AG08396 (cell line): ENCODE measurements at places on chromosomes 5 and 9.

DNA sequence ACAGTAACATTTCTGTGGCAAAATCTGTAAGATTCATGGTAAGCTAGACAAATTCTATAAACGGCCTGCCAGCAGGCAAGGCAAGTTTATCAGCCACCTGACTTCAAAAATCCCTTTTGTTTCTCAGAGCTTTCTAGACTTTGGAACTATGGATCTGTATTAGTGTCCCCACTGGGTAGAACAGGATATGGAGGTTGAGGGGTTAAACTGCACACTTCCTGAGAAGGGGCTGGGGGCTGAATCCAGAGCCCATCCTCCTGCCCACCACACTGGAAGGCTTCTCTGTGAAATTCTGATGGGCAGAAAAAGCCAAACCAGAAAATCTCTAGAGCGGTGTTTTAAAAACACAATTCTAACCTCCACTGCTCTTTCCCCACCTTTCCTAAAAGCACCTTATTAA lies 128.7 kb downstream of the ENTREP1 start:
- no peak for DNase-seq

DNA sequence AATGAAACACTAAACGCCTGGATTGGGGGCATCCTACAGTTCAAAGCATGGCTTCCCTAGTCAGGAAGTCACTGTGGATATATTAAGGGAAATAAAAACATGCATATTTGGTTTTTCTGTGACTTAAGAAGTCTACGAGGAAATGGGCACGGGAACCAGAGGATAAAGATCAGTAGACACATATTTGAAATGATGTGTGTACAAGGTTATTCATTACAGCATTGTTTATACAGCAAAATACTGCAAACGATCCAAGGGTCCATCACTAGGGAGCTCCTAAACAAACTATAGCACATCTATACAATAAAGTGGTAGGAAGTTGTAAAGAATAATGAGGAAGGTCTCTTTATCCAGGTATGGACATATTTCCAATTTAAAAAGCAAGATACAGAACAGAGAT lies 71.8 kb downstream of the EFNA5 start:
- DNase-seq, result no peak

DNA sequence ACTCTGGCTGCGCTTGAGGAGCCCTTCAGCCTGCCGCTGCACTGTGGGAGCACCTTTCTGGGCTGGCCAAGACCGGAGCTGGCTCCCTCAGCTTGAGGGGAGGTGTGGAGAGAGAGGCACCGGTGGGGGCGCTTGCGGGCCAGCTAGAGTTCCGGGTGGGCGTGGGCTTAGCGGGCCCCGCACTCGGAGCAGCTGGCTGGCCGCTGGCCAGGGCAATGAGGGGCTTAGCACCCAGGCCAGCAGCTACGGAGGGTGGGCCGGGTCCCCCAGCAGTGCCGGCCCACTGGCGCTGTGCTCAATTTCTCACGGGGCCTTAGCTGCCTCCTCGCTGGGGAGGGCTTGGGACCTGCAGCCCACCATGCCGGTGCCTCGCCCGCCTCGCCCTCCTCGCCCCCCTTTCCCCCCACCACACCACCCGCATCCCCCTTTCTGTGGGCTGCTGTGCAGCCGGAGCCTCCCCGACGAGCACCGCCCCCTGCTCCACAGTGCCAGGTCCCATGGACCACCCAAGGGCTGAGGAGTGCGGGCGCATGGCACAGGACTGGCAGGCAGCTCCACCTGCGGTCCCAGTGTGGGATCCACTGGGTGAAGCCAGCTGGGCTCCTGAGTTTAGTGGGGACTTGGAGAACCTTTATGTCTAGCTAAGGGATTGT lies 954.5 kb downstream of the DTWD2 start:
- no peak for DNase-seq

GRCh38 chr5:135395866-135396265 lies 3.2 kb downstream of the MACROH2A1 start:
- no peak for DNase-seq

DNA sequence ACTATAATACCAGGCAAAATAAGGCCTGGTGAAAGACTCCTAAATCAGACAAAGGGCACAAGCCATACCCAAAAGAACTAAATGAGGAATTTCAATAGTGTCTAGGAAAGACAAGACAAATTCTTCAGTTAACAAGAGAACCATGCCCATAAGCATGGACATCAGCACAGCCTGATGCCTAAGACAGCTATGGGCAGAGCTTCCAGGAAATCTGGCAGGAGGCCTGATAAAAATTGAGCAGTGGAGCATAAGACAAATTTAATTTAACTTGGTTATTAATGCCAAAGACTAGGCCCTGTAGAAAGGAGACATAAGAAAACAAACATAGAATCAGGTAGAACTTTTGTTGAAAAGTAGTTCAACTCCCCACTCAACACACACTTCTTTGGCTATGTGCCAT lies 17.3 kb downstream of the KLHL3 start:
- no peak for DNase-seq

DNA sequence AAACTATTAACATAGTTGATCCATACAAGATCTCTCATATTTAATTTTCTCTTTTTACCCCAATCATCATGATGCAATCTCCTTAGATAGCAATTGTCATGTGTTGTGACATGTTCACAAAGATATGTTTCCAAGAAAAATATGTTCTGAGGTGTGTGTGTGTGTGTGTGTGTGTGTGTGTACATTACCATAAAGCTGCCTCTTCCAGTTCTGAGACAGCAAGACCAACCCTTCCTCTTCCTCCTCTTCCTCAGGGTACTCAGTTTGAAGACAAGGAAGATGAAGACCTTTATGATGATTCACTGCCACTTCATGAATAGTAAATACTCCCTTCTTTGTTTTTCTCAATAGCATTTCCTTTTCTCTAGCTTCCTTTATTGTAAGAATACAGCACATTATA lies 303.3 kb upstream of the PRDM9 start:
- no peak for DNase-seq

GRCh38 chr5:178348356-178349074 lies 115.9 kb upstream of the PHYKPL start:
- DNase-seq, result no peak

- DNase-seq, result no peak
Measured at GRCh38 chr5:150431574-150431973, 18.0 kb downstream of the RPS14 start.

GRCh38 chr9:14140096-14140697 lies 173.7 kb downstream of the NFIB start:
- DNase-seq, result no peak

- DNase-seq, result no peak
Measured at GRCh38 chr9:82206946-82207345, 218.4 kb downstream of the SPATA31D1 start.

DNA sequence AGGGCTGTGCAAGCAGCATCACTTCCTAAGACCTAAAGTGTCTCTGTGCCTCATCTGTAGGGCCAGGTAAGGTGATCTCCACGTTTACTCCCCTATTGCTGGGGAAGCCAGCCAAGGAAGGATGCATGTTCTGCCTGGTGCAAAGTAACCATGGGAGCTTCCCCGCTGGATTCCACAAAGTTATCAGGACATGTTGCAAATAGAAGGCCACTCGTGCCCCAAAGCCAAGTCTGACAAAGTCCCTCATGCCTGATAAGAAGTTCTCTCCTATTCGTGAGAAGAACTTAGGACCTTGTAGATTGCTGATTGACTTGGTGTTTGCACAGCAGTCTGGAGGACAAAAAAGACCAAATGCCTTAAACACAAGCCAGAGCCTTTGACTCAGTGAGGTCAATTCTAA lies 81.5 kb downstream of the FAM114A2 start:
- no peak for DNase-seq

DNA sequence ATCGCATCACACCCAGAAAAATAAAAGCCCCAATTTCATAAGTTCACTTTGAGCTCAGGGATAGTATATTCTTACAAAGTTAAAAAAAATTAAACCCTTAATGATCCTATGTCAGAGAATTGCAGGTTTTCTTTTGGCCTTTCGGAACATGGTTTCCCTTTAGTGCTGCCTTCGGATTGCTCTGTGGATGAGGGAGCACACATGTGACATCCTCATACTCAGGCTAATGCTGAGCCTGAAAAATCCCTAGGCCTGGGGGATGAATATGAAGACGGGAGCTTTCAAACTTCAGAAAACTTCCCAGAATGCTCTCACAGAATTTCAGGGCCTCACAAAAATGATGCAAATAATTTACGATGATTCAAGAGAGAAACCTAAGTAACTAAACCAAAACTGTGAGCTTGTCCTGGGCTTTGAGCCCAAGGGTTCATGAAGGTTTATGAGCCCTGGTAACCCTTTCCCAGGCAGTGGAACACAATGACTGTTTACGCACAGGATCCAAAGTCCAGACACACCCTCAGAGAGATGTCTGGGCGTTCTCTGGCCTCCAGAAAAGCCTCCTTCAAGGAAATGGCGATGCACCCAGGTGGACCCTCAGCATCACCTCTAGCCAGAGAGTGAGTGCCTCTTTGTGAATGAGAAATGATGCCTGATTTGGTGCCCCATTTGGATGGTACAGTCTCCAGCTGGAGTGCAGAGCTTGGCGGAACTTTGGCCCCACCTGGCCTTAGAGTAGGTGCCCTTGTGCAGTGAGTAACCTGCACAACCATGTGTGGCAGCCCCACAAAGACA lies 145.4 kb downstream of the ENTREP1 start:
- no peak for DNase-seq

- DNase-seq, result no peak
Measured at GRCh38 chr5:112264151-112264550, 154.9 kb downstream of the EPB41L4A start.

DNA sequence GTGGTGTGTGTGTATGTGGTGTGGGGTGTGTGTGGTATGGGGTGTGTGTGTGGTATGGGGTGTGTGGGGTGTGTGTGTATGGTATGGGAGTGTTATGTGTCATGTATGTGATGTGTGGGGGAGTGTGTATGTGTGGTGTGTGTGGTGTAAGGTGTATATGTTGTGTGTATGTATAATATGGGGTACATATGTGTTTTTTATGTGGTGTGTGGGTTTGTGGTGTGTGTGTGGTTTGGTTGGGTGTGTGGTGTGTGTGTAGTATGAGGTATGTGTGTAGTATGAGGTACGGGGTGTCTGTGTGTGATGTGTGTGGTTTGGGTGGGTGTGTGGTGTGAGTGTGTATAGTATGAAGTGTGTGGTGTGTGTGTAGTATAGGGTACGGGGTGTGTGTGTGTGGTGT lies 11.4 kb downstream of the ECSCR start:
- DNase-seq, result no peak

DNA sequence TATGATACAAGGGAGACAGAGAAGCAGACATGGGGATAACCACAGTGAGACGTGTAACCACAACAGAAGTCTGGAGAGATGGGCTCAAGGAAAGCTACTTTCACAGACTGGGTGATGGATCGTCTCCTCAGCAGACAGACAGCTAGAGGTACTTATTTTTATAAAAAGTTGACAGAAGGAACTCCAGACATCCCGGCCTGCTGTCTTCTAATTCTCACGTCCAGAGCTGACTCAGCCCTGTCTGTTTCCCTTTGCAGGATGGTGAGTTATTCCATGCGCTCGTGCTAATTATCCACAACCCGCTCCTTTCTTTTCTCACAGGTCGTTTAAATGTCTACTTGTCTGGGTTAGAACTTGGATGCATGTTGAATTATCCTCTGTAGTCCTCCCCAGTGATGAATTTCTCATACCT lies 304.5 kb downstream of the CWC27 start:
- DNase-seq, result no peak

DNA sequence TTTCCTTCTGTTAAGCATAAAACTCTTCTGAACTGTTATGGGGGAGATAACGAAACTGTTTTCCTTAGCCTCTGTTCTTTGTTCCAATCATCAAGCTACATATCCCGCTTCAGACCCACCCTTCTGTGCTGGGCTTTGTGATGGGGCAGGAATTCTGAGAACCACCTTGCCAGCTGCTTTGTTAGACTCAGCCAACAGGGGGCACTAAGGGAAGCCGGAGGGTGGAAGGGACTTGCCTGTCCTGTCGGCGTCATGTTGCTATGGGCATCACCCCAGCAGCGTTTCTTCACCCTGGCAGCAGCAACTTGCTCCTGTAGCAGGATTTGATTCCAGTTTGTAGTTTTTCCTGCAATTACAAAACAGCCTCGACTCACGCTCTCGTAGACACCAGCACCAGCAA lies 169.1 kb downstream of the CAAP1 start:
- DNase-seq, result peak; percentile 20

- DNase-seq, result no peak
Measured at GRCh38 chr5:103469288-103470040, 93.1 kb downstream of the NUDT12 start.

- DNase-seq, result peak; percentile 17
Measured at GRCh38 chr9:123568691-123569688, 213.0 kb downstream of the CRB2 start.

GRCh38 chr9:89632192-89632733 lies 27.5 kb downstream of the GADD45G start:
- DNase-seq, result no peak

DNA sequence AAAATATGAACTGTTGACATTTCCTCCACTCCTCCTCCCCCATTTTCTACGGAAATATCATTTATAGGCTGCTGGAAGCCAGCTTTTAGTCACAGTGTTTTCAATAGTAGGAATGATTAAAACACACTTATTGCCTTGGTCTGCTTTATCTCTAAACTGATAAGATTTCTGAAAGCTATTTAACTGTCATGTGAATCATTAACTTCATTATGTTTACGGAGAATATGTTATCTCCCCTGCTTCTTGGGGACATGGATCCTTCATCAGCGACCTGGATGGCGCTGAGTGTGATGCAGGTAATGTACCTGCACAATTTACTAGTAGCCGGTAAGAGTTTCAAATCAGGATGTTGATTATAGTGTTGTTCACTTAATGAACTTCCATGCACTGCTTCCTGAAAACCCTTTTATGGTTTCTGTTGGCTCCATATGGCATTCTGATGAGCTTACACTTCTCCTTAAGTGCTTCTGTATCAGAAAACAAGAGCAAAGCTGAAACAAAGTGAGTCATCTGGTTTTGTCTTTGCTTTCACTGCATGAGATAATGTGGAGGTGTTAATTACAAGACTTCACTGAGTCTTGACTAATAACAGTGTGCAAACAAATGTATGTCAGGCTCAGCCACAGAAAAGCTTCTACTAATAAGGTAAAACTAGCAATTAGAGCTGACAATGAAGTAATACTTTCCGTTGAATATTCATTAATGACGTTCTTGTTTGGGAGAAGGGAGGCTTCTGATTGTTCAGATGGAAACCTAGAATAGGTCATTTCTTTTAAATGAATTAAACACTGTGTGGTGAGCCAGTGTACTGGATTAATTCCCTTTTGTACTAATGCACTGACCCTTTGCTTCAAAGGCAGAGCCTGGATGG lies 162.4 kb upstream of the ZNF608 start:
- DNase-seq, result no peak

DNA sequence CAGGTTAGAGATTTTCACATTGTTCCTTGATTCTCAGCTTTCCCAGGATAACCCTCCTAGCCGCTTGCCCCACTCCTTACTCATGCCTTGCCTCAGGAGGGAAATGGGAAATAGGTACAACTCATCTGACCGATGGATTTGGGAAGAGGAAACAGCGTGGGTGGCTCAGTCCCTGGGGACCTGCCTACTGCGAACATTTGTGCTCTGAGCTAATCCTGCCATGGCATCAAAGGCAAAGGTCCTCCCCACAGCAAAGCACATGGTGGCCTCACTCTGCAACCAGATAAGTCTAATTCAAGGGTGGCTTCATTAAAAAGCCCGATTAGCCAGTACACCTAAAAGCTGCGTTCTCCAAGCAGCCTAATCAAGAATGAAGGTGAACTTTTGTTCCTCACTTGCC lies 82.4 kb upstream of the ADRA1B start:
- DNase-seq, result no peak
